Mucosa of descending colon (tissue), 3 donors: ENCODE measurements at places on chromosomes 6 and 20. TPM values are rescaled to one million over a fixed set of nuclear protein-coding genes. Genes with fewer than 3 reads are reported as not detected.

EYS gene
- 0.61 TPM for total RNA-seq

MROH8 gene
- total RNA-seq = 1.4 TPM

GGTLC1 gene
- 0.32 TPM for total RNA-seq

ISM1 gene
- 0.72 TPM for total RNA-seq

- DNase-seq = no peak
These were observed 126.4 kb upstream of the BTBD3 start for GRCh38 chr20:11791316-11791715.

DNA sequence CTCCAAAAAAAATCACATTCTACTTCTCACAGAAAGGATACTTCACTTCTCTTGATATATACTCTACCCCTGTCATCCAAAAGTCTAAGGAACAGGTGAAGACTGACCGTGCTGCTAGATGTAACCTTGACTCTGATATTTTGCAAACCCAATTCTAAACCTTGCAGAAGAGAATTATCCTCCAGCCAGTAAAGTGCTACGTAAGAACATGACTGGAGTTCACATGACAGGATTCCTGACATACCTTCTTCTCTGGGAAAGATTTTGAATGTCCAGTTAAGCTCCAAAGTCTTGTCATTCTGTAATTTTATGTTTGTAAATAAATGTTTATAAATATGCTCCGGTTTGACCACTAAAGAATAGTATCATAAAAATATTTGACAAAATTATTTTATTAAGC is 35.8 kb downstream of the BTBD9 start:
- DNase-seq = no peak

GRCh38 chr20:59195316-59195993 is 31.8 kb downstream of the ZNF831 start:
- no peak for DNase-seq

DNA sequence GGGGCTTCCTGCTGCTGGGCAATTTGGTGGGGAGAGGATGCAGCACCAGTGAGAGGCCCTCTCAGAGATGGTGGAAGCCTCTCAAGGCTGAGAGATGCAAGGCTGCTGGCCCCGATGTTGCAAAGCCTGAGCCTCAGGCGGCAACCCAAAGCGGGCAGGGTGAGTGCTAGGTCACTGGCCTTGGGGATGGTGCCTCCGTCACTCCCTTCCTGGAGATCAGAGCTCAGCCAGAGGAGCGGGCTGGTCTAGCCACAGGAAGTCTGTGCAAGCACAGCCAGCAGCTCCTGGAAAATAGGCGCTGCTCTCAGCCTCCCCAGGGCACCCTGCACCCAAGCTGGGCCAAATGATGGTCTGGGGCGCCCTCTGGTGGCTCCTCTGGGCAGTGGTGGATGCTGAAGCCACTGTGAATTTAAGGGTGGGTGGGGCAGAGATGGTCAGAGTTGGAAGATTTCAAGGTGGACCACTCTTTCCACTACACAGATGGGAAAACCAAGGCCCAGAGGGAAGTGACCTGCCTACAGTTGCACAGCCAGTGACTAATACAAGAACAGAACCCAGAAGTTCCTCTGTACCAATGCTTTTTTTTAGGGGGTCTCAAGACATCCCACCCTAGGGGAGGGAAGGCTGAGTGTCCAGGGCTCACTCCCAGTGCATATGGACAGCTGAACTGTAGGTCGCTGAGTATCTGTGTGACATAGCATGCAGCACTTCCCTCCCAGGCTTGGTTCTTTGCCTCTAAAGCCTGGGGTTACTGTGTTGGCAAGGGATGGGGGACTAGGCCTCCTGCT is 20.8 kb downstream of the C20orf203 start:
- peak; percentile 89 for DNase-seq

- DNase-seq = no peak
These were observed 96.3 kb downstream of the RFPL4B start for GRCh38 chr6:112443179-112444065.

GRCh38 chr6:128882560-128882959 is 378 bp upstream of the LAMA2 start:
- DNase-seq = no peak

- no peak for DNase-seq
These were observed 1121.7 kb upstream of the MAP3K7 start for GRCh38 chr6:91708534-91708933.

DNA sequence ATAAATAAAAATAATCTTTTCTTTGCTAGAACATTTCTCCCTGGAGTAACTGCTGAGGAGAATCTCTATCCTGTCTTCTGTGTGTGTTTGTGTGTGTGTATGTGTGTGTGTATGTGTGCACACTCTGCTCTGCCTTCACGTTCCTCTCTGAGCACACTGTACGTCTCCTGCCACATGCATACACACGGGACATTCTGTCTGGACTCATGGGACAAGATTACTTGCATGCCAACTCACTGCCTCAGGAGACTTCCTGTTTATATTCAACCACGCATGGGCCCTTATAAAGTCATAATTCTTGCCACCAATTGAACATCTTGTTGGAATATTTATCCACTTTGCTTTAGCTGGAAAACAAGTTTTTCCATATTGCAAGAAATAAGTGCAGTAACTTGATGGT is 930.6 kb downstream of the KIF16B start:
- DNase-seq = no peak
